ENCODE measurements at places on chromosomes 4 and X.
A peak's percentile ranks its signal among the peaks of the same experiment; 100 is the strongest.

DNA sequence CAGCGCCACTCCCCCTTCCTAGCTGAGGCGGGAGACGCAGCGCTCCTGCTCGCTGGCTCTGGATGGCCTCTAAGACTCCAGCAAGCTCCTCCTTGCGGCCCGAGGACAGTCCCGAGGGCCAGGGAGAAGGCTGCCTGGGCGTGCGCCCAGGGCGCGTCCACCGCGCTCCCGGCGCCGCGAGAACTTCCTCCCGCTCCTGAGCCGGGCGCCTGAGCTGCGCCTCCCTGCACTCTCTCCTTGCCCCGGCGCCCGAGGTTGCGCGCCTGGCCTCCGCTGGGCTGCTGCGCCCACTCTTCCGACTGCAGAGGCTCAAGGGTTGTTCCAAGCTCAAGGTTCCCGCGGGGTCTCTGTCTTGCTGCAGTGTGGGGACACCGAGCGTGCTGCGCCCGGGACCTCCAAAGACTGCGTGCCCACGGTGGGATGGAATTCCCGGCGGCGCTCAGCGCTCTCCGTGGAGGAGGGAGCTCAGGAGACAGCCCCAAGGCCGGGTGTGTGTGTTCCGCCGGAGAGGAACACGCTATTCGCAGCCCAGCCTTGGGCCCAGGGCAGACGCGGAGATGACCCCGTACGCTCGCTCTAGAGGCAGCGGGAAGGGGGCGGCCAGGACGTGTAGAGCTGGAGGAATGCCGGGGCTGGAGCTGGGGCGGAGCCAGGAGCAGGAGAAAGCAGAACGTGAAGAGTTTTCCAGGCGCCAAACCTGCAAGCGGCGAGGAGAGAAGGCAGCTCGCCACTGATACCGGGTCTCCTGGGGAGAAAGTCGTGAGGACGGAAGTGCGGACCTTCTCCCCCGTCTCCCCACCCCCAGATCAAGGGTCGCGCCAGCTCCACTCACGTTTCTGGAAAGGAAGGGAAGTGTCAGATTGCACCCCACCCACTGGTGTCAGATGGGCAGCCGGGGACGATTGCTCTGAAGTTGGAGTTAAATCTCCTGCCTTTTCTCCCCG lies at the start of gene ARHGAP6:
Gene ARHGAP6, minus strand, starts transcription at position 753 of the 944 bp plus-strand sequence. CDS start 1,092 bp downstream, outside the sequence.
- no peak for DNase-seq

- no peak for DNase-seq
Measured at GRCh38 chr4:123849495-123849894, 452.9 kb downstream of the SPRY1 start.

GRCh38 chr4:143336781-143337599 lies at the start of gene GAB1:
Gene GAB1 (plus strand): TSS chr4:143336876. CDS start chr4:143337189, 313 bp downstream.
- DNase-seq, result peak; percentile 90

GRCh38 chr4:154490234-154490582 lies 1.4 kb downstream of the DCHS2 start:
- no peak for DNase-seq

GRCh38 chr4:94477227-94477626 lies 25.5 kb downstream of the PDLIM5 start:
- DNase-seq, result no peak

DNA sequence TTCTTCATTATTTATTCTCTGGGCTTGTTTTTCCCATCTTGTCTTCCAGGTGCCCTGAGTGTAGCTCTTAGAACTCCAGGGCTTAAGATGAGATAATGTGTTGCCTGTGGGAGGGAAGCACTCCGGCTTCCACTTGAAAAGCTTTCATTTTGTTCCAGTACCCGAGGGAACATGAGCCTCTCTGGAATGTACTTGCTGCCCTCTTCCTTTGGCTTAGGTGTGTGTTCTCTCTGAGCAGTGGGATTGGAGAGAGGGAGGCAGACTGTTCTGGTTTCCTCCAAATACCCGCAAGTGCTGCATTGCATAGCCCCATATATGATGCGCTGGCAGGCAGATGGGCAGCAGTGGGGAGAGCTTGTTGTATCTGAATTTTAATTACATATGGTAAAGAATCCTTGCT lies 861 bp upstream of the DTHD1 start:
- no peak for DNase-seq

DNA sequence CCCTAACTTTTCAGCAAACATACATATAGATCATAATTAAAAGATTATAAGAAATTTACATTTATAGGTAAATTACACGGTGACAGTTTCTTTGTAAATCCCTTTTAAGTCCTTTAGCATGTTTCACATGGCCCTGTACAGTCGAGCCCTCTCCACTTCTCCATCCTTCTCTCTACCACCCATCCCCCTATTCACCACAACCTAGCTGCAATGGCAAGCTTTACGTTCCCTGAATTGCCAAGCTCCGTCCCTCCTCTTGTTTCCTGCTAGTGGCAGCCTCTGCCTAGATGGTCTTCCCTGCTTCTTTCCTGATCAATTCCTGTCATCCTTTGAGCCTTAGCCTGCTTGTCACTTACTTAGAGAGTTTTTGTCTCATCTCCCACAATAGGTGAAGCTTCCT lies 116.2 kb downstream of the TMA16 start:
- DNase-seq, result no peak

- DNase-seq, result no peak
Measured at GRCh38 chr4:101953949-101954348, 163.4 kb downstream of the BANK1 start.

- DNase-seq, result no peak
Measured at GRCh38 chrX:12065251-12065650, 73.0 kb upstream of the FRMPD4 start.

DNA sequence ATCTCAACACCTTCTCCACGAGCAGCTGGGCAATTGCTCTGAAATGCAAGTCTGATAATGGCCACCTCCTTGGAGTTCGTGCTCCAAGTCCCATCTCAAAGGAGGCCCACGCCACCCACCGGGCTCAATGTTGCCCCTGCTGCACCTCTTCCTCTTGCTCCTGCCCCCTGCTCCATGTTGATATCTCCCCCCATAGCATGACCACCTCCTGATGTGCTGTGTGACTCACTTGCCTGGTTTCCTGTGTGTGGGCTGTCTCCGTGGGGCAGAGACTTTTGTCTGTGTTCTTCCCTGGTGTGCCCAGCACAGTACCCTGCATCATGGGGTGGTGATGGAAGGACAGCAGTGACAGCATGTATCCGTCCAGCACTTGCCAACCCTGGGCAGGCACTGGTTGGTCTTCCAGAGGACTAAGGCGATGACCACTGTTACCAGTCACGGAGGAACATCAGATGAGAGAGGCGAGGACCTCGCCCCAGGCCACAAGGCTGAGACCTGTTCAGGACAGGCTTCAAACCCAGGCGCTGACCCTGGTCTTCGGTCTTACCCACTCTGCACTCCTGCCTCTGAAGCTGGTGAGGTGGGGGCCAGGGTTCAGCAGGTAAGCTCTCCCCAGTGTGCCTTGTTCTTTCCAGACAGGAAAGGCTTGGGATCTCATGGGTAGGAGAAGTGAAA lies 104.6 kb upstream of the LRPAP1 start:
- no peak for DNase-seq

GRCh38 chr4:36091997-36092396 lies 152.3 kb downstream of the ARAP2 start:
- no peak for DNase-seq

GRCh38 chr4:172497321-172497720 lies 671.3 kb upstream of the GALNT7 start:
- no peak for DNase-seq

- DNase-seq, result no peak
Measured at GRCh38 chr4:47704693-47705325, 133.1 kb downstream of the CORIN start.

DNA sequence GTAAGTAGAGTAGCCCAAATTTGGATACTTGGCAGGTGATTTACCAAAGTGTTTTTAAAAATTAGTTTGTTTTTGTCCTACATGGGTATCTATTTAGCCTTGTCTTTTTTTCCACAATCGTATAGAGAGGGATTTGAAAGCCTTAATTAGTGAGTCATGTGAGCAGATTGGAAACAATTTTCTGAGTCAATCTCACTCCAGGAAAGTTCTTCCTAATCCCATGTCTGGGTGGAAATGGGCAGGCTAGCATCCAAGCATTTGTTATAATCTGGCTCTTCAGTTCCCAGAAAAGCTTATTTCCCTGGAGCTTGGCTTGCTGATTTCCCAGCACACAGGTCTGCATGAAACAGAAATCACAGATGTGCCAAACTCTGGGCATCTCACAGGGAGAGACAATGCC lies 426.9 kb upstream of the BOD1L1 start:
- no peak for DNase-seq

DNA sequence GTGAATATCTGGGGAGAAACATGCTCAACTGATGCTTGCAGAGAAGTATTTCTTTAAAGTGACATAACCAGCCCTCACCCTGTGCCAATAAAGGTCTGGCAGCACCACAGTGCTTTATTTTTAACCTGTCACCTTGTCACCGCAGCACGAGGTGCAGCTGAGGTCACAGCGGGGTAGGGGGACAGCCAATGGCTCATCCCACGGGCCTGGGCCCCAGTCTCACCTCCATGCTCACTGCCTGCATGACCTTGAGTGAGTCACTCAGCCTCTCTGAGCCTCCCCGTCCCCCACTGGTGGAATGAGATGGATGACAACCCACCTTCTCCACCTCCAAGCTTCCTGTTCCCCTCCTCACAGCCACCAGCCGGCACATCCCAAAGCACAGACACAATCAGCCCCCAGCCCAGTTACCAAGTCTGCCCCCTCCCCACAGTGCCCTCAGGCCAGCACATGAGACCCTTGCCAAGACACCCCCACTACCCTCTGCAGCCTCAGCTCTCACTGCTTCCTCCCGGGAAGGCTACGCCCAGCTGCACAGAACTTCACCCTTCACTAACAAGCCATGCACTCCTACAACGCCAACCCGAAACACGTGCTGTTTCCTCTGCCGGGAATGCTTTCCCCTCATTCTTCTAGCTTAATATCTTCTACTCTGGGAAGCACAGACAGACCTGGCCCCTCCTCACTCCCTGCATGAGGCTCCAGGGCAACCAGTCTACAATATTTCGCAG lies 24.9 kb upstream of the MAN2B2 start:
- DNase-seq, result no peak

DNA sequence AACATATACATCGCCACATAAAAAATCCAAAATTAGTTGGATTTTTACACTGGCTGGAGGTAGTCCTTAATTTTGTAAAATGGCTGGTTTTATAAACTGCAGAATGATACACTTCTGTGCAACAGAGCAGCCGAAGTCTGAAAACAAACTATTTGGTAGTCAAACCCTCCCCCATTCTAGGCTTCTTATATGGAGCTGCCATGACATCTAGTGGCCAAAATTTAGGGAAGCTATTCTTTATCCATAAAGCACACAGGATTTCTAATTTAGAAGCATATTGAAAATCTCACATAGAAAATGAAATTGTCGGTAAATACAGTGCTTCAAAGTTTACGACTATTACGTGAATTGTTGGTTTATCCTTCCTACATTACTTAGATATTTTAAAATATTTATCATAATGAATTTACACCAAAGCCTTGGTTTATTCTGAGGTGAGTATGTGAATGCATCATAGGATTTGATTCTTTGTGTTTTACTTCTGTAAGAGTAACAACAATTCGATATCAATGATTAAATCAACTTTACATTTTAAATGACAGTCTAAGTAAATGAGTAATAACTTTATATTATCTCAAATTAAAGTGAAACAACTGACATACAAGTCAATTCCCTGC lies 113.4 kb upstream of the FAM241A start:
- no peak for DNase-seq

DNA sequence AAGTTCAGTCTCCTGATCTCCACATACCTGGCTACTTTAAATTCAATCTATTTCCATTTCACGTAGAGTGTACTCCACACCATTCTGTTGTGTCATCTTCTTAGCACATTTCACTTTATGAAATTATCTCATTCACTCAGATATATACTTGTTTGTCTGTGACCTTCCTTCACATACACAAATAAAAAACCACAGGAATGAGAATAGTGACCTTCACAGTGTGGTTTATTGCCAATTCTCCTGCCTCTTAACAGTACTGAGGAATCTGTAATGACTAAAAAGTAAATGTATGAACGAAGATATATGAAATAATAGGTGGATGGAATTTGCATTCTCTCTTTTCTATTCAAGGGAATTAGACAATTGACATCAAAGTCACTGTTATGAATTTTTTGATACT lies 183.9 kb upstream of the PCDH7 start:
- DNase-seq, result no peak
